ENCODE measurements at places on chromosomes 4 and X. TPM values are rescaled to one million over a fixed set of nuclear protein-coding genes. Genes with fewer than 3 reads are reported as not detected.
A peak's percentile ranks its signal among the peaks of the same experiment; 100 is the strongest.

Gene PRSS12
- 0.68 TPM for total RNA-seq

Gene RNF175
- not detected for total RNA-seq

Gene PRDM8
- 14.3 TPM for total RNA-seq

Gene PTPN13
- 16.1 TPM for total RNA-seq

Gene SMIM14
- total RNA-seq: 16.6 TPM

Gene OPRPN
- not detected for total RNA-seq

DNA sequence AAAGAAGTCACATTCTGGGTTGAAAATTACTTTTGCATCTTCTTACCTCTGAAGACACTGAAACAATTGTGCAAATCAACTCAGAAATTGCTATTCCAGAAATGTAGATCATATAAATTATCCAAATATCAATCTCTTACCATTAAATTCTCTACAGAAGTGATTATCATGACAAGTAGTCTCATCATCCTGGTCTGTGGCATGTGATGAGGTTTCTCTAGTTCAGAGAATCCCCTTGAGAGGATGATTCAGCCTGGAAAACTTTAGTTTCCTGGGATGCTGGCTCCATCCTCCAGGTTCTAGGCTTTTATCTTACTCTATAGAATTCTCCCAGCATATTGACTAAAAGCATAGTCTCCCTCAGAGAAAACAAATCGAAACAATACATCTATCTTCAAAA lies 76.2 kb upstream of the S100G start:
- H3K36me3 ChIP-seq: no peaks in the 10 kb centered on the region
- no peak overlapping the region for H3K4me3 ChIP-seq
- DNase-seq: no peak
- no peaks in the 10 kb centered on the region for H3K4me1 ChIP-seq
- H3K27me3 ChIP-seq: no peaks in the 10 kb centered on the region

DNA sequence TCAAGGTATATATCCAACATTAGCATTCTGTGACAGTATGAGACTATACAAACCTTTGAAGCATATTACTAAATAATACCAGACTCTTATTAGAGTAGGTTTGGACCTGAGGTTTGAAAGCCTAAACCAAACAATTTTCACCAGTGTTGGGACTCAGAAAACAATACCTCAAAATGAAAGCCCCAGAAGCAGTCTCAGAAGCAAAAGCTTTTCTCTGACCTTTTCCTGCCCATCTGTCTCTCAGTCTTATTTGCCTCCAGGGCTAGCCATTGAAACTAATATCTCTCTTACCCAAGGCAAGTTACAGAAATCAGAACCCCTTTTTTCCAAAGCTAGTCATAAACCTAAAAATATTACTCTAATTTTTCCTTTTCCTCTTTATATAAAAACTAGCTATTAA lies 163.3 kb downstream of the PTCHD1 start:
- H3K27me3 ChIP-seq: no peaks in the 10 kb centered on the region
- no peak for DNase-seq
- H3K4me1 ChIP-seq: no peaks in the 10 kb centered on the region
- no peak overlapping the region for H3K27ac ChIP-seq
- H3K4me3 ChIP-seq: no peak overlapping the region

- no peaks in the 10 kb centered on the region for H3K4me1 ChIP-seq
- no peak for DNase-seq
- no peak overlapping the region for H3K27ac ChIP-seq
- H3K36me3 ChIP-seq: no peaks in the 10 kb centered on the region
- H3K4me3 ChIP-seq: no peak overlapping the region
Observed at GRCh38 chr4:40763228-40763716, 13.5 kb downstream of the NSUN7 start.

DNA sequence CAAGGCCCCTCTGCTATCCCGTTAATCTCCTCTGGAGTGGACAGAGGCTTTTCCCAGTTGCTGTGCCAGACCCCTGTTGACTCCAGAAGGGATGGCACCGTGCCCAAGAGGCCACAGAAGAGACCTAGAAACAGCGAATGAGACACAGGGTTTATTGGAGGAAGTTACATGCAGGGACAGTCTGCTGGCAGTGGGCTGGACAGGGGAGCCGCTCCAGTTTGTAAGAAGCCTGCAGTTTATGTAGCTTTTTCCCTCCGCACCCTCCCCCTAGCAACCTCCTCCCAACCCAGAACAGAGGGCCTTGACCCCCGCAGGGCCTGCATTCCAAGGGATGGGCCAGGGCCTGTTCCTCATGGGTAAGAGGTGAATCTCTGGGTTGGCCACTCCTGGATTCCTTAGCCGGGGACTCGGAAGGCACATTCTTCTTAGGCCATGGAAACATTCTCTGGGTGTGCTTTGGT lies 216.8 kb upstream of the PSAPL1 start:
- H3K27me3 ChIP-seq: no peaks in the 10 kb centered on the region
- no peaks in the 10 kb centered on the region for H3K36me3 ChIP-seq
- no peak overlapping the region for H3K4me3 ChIP-seq
- H3K27ac ChIP-seq: no peak overlapping the region
- peak; percentile 83 for DNase-seq

DNA sequence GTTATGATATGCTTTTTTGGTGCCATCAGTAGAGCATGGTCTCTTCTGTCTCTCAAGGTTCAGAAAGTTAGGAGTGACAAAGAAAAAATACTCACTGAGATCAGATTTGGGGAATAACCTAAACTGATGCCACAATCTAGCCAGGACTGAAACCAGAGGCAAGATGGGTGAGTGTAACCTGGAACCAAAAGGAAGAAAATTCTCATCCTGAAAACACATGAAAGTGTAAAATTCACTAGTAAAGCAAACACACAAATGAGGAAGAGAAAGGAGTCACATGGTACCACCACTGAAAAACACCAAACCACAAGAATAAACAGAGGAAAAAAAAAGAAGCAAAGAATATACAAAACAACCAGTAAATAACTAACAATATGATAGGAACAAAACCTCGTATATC lies 96.4 kb downstream of the ANXA10 start:
- H3K27ac ChIP-seq: no peak overlapping the region
- no peaks in the 10 kb centered on the region for H3K27me3 ChIP-seq
- no peaks in the 10 kb centered on the region for H3K36me3 ChIP-seq
- DNase-seq: no peak
- no peaks in the 10 kb centered on the region for H3K4me1 ChIP-seq

DNA sequence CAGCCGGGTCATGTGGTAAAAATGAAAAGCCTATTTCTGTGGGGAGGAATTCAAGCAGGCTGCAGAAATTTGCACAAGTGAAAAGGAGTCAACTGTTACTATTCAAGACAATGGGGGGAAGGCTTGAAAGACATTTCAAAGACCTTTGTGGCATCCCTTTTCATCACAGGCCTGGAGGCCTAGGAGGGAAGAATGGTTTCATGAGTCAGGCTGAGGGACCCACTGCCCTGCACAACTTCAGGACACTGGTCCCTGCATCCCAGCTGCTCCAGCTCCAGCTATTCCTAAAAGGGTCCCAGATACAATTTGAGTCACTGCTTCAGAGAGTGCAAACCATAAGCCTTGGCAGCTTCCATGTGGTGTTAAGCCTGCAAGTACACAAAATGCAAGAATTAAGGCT lies 85.3 kb upstream of the POU3F4 start:
- no peaks in the 10 kb centered on the region for H3K27me3 ChIP-seq
- no peak overlapping the region for H3K27ac ChIP-seq
- no peaks in the 10 kb centered on the region for H3K36me3 ChIP-seq

DNA sequence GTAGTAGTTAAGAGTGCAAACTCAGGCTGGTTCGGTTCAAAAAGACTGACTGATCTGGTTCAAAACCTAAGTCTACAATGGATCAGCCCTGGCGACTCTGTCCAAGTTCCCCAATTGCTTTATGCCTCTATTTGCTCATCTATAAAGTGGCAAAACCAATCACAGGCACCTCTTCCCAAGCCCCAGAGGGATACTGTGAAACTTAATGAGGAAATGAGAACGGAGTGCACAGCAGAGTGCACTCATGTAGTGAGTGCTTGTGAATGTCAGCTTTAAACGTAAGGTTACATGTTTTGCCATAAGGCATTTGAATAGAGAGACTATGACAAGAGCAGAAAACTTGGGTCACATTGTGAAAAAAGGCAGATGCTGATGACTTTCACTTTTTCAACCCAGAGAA lies 199.7 kb upstream of the KLF3 start:
- DNase-seq: no peak
- no peak overlapping the region for H3K27ac ChIP-seq
- no peaks in the 10 kb centered on the region for H3K27me3 ChIP-seq
- peaks cover 14% of the 10 kb centered on the region for H3K4me1 ChIP-seq
- no peak overlapping the region for H3K4me3 ChIP-seq

- no peak for DNase-seq
- no peaks in the 10 kb centered on the region for H3K36me3 ChIP-seq
- H3K27me3 ChIP-seq: no peaks in the 10 kb centered on the region
- H3K27ac ChIP-seq: no peak overlapping the region
- no peak overlapping the region for H3K4me3 ChIP-seq
Observed at GRCh38 chrX:133881893-133882292, 103.5 kb downstream of the GPC3 start.

DNA sequence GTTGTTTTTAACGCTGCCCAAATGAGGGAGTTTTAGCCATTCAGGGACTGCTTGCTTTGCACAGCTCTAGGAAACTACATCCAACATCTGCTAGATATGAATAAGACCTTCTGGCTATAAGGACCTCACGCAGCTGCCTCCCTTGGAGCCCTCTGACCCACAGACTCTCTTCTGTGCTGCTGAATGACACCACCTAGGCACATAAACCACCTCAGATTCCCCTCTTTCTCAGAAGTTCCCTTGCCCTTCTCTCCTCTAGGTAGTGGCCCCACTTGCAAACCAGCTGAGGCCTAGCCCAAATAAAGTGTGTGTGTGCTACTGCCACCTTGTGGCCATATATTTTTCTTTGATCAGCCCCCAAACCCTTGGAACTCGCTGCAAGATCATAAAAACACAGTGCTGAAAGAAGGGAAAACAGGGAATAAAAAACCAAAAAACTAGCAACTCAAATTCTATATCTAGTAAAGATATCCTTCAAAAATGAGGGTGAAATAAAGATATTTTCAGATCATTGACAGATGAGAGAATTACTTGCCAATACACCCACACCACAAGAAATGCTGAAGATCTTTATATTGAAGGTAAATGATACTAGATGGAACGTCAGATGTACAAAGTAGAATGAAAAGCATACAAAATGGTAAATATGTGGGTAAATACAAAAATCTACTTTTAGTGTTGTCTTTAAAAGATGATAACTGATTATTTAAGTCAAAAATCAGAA lies 265.9 kb downstream of the ADAMTS3 start:
- no peak overlapping the region for H3K4me3 ChIP-seq
- H3K36me3 ChIP-seq: no peaks in the 10 kb centered on the region
- no peaks in the 10 kb centered on the region for H3K27me3 ChIP-seq
- no peaks in the 10 kb centered on the region for H3K4me1 ChIP-seq
- DNase-seq: no peak

- no peaks in the 10 kb centered on the region for H3K27me3 ChIP-seq
- H3K36me3 ChIP-seq: no peaks in the 10 kb centered on the region
- no peak for DNase-seq
- H3K4me3 ChIP-seq: no peak overlapping the region
Observed at GRCh38 chr4:40840255-40840984, 90.7 kb downstream of the NSUN7 start.

DNA sequence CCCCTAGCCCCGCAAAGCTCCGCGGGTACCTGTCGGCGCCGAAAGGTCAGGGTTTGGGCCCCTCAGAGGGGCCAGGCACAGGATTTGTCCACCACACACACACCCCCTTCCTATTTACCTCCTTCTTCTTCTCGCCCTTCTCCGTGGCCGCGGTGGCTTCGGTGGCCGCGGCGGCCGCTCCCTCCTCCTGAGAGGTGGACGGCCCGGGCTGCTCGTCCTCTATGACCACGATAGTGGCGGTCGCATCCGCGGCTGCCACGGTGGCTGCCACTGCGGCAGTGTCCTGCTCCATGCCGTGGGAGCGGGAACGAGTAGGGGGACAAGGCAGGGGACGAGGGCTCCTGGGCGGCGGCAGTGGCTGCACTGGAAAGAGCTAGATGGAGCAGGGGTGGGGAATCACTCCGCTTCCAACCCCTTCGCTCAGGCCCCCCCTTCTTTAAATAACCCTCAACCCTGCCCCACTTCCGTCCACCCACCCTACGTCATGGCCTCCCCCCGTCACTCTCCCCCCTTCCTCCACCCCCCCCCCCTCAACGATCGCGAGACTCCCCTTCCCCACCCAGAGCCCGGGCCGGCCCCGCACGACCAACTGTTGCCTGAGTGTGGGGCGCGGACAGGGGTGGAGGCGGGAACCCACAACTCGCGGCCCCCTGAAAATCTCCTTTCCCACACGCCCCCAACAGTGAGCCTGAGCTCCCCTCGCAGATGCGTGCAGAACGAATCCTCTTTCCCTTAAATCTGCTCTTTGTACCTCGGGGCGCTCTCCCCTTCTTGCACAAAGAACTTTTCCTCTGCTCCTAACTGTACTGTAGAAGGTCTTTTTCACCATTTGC lies at the start of gene SMARCA1:
Gene SMARCA1, minus strand, starts transcription at position 412 of the 833 bp plus-strand sequence. Its CDS starts 120 bp downstream, at position 292.
- H3K27ac ChIP-seq: peak within 1 kb of the TSS; percentile 94
- H3K36me3 ChIP-seq: no peaks in the 10 kb centered on the region
- no peaks in the 10 kb centered on the region for H3K4me1 ChIP-seq
- DNase-seq: peak; percentile 86
- peak within 1 kb of the TSS; percentile 87 for H3K4me3 ChIP-seq
- H3K27me3 ChIP-seq: no peaks in the 10 kb centered on the region

DNA sequence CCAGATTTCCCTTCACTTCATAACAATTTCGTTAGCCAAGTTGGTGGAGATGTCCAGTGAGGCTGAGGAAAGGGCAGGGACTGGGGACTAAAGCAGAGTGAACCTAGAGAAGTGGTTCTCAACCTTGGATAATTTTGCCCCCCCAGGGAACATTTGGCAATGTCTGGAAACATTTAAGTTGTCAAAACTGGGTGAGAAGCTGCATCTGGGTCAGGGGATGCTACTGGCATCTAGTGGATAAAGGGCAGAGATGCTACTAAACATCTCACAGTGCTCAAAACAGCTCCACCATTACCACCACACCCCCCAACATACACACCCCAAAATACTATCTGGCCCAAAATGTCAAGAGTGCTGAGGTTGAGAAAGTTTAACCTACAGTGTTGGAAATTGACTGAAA lies 32.0 kb upstream of the FGF16 start:
- no peaks in the 10 kb centered on the region for H3K4me1 ChIP-seq
- no peaks in the 10 kb centered on the region for H3K36me3 ChIP-seq
- DNase-seq: no peak
- H3K4me3 ChIP-seq: no peak overlapping the region
- no peaks in the 10 kb centered on the region for H3K27me3 ChIP-seq
- no peak overlapping the region for H3K27ac ChIP-seq

Data from sigmoid colon (tissue), 7 donors.